ENCODE measurements at places on chromosomes 13 and 19.

GRCh38 chr19:34505321-34506025 is 23.9 kb downstream of the WTIP start:
- no peak for DNase-seq

- no peak for DNase-seq
Measured at GRCh38 chr13:79736356-79736755, 255.4 kb downstream of the NDFIP2 start.

- DNase-seq, result no peak
Measured at GRCh38 chr13:47548294-47548840, 452.7 kb downstream of the SUCLA2 start.

DNA sequence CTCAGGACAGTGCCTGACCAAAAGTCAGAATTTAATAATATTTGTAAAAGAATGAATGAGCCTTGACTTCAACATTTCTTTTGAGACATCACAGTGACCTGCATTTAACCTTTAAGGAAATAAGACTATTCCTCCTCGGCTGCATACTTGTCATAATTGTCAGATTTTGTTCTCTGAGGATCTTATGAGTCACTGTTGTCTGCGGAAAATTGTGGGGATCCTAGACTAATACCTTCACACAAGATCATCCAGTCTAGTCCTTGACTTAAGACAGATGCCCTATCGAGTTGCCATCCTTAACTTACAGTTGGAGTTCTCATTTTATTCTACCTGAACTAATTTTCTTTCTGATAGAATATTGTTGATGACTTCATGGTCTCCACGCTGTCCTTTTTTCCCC is 198.4 kb downstream of the DLEU7 start:
- DNase-seq, result no peak

DNA sequence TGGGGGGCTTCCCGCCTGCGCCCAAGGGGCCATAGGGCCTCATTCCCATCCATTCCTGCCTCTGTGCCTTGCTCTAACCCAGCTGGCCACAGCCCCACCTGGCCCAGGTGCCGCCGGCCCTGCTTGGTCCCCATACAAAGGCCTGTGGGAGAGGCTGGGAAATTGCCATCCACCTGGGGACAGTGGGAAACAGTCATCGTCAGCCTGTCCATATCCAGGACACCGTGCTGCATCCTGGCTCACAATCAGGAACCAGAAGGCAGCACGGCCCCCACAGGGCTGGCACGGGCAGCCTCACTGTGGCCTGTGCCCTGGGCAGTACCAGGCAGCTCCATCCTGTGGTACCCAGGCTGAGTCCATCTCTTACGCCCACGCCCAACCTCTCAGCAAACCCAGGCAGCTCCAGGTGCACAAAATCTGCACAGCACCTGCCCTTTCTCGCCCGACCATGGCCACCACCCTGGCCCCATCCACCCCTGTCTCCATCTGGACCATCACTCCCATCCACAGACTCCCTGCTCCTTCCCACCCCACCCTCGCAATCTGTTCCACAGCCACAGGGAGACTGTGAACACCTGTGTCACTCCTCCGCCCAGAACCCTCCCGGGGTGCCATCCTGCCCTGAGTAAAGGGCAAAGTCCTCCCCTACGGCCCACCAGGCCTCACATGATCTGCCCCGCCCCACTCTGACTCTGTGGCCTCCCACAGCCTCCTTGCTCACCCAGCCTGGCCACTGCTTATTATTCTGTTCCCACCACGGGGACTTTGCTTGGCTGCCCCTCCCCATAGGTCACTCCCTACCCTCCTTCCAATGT is 21.1 kb upstream of the FBXO27 start:
- no peak for DNase-seq

DNA sequence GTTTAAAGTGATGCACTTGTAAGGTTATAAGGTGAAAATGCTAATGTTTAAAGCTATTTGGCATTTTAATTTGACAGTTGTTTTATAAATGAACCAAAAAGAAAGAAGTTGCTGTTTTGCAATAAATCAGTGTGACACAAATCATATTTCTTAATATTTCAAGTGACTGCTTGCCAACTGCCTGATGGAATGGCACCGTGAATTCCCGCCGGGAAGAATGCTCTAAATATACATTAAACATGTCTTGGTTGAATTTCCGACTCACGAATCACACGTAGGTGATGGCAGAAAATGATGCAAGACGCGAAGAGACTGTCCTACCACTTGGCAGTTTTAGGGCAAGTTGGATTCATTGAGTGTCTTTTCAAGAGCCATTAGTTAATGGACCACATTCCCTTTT is 3.1 kb upstream of the GJB2 start:
- DNase-seq, result no peak

DNA sequence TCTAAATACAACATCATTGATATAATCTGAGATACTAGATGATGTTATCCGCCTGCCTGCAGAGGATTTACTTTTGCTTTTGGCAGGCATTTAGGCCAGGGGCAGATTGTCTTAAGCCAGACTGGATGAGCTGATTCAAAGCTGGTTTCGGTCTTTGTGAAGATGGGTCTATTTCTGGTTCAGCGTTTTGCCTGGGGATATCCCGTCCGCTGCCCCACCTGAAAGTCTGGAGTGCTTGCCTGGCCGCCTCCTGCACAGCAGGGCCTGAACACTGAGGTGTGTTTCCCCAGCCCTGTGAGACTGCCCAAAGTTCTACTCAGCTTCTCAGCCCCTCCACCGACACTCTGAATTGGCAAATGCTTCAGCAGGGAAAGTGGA is 149.7 kb downstream of the KATNAL1 start:
- DNase-seq, result no peak

GRCh38 chr13:40433001-40433400 is 233.4 kb downstream of the FOXO1 start:
- no peak for DNase-seq

DNA sequence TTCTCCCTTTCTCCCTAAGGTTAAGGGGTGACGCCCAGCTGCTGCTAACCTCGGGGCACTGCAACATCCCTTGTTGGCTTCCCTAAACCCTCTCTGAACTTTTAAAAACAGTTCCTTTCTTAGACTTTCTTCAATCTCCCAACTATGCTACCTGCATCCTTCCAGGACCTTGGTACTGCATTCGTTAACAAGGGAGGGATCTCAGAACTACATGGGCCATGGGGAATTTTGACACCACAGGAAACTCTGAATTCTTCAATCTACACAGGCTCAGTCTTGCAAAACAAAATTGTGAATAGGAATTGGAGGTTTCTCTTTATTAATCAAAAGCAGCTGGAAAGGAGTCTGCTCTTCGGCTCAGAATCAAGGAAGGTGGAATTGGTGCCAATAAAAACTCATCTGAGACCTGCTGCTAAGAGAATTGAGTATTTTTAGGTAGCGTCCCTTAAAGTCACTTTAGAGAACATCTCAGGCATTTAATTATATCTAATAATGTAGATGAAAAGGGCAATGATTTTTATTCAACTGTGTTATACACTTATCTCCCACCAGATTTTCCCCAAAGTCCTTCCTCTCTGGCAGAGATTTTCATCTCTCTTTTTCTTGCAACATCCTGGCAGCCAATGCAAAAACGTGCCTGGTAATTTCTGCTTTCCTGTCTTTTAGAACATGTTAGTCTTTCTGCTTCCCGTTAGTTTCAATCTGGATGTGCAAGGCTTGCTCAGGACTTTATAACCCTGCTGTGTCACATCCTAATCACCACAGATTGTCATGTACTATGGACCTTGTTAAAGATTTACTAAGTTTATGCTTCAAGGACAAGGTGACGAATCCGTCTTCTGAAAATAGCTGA is 69.1 kb upstream of the SLC15A1 start:
- no peak for DNase-seq

GRCh38 chr13:50679321-50679720 is 164.2 kb downstream of the DLEU7 start:
- no peak for DNase-seq

DNA sequence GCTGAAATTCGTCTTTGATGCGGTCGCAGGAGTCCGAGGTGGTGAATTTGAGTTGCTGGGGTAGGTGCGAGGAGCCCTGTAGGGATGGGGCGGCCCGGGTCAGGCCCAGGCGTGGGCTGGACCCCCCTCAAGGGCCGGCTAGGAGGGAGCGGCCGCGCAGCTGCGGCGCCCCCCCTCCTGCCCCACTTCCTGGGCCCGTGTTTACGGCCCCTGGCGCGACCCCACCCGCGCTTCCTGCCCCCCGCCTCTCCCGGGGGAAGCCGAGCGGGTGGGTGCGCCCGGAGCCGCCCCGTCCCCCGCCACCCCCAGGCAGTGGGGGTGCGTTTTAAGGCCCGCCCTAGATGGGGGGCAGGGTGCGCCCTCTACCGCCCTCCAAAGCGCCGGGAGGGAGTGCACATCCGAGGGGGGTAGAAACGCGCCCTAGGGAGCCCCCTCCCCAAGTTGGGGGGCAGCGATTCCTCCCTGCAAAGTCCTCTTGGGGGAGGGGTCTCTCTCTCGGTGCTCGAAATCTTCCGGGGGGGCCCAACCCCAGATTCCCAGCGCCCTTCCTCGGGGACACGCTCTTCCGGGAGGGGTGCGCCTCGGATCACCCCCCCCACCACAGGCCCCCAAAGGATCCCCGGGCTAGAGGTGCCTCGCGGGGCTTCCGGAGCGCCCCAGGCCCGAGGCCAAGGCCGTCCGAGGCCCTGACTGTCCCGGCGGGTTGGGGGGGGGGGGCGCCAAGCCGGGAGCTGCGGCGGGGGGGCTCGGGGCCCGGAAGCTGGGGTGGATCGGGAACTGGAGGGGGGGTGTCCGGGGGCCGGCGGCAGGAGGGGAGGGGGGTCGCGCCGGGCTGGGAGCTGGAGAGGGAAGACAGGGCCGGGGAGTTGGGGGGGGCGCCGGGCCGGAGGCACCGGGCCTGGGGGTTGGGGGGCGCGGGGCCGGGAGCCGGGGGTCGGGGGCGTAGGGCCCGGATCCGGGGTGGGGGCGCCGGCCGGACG is 823 bp downstream of the TLE5 start:
- DNase-seq, result peak; percentile 18

DNA sequence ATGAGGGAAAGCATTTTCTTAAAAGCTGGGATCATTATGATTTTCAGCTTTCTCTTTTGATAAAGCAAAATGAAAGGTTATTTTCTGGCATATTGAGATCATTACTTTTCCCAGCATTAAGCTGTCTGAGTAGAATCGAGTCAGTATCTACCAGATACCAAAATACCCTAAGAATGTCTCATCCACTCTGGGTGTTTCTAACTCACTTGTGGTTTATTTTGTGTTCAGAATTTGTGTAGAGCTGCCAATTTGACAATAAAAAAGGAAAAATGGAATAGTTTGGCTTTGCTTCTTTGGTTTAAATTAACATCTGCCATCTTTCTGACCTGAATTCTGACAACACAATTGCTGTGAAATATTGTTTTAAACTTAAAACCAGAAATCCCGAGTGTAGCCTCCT is 438.7 kb upstream of the ARGLU1 start:
- DNase-seq, result no peak

DNA sequence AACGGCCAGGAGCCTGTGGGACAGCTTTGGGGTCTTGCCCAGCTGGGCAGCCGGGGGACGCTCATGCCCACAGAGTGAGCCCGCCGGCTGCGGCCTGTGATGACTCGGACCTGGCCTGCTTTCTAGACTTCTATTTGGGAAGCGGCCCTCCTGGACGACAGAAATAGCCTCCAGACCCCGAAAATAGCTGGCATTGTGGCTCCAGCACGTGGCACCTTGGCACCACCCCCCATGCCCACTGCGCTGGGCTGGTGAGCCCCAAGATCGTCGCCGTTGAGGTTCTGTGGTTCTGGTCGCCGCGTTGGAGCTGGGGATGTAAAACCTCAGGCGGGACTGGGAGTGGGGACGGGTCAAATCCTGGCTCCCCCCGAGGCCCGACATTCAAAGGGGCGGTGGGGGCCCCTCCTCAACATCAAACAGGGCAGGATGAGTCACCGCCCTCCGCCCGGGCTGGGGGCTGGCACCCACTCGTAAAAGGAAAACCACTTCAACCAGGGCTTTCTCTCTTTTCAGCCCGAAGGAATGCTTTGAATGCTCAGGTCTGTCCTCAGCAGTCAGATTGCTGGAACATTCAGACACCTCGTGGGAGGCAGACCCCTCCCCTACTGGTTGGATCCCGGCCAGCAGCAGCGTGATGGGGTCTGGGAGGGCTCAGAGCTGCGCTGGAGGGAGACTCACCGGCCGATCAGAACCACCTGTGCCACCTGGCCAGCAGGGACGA is 42.1 kb downstream of the GADD45B start:
- DNase-seq, result no peak

GRCh38 chr19:35389192-35389861 is 18.5 kb downstream of the GPR42 start:
- no peak for DNase-seq

GRCh38 chr13:95258098-95258497 is 43.2 kb downstream of the ABCC4 start:
- no peak for DNase-seq

DNA sequence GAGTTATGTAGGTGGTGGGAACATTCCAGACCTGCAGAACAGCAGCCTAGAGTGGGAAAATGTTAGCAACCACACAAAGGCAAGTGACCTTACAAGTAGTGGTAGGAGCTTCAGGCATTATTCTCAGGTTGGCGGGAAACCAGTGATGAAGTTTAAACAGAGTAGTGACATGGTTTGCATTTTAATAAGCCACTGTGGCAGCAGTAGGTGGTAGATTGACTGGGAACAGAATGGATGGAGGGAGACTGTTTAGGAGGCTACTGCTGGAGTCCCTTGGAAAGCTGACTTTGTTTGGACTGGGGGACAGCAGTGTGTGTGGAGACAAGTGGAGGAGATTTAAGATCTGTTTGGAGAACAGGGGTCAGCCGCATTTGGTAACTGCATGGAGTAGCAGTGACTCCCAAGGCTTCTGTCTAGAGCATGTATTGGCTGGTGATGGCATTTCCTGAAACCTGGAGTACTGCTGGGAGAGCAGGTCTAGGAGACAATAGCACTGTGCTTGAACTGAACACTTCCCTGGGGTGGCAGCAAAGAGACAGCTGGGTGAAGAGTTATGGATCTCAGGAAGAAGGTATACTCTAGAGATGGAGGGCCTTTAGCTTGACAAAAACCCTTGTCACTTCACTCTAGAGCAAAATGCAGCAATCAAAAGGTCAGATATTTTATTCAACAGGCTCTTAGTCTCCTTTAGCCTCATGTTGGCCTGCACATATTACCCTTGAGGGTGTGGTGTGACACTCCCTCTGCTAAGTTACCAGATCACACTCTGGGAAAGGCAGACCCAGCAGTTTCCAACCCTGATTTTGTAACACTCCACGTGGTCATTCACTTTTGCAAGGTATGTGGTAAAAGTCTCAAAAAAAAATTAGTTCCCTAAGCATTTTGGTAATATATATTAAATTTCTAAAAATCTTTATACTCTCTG is 70.3 kb downstream of the DHRS12 start:
- no peak for DNase-seq

- DNase-seq, result no peak
Measured at GRCh38 chr13:34401696-34402095, 540.4 kb upstream of the NBEA start.
